NCI-H1092 (cell line): ENCODE measurements at places on chromosomes 16 and 17.

GRCh38 chr17:36884495-36885152, 52.7 kb upstream of the LHX1 start:
- DNase-seq, result no peak

DNA sequence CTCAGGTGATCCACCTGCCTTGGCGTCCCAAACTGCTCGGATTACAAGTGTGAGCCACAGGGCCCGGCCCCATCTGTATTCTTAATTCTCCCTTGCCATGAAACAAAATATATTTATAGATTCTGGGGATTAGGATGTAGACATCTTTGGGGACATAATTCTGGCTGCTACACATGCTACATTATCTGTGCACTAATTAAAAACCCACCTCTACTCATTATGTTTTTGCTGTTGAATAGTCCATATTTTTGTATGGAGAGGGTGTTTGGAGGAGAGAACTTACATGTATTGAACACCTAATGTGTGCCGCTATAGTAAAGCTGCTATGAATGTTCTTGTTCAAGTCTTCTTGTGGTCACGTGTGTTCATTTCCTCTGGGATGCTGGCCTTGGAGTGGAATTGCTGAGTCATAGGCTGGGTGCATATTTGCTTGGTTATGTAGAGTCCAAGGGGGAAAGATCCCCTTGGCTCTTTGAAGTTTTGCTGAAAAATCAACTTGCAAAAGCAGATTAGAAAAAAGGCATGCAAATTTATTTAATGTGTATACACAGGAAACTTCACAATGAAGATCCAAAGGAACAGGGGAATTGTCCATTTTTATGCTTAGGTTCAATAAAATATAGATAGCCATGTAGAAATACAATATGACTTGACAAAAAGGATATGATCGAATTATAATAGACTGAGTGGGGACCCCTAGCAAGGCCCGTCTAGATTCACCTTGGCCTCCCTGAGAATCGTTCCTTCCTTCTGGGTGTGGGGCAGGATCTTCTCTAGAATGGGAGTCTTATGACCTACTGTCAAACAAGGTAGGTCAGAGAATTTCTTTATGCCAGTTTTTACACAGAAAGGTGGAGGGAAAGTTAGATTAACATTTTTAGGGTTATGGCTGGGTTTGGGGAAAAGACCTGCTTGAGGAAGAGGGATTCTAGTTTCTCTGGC, 42.1 kb upstream of the GPRC5B start:
- DNase-seq, result no peak

- no peak for DNase-seq
Measured at GRCh38 chr16:66705790-66706505, 9.4 kb upstream of the CMTM4 start.

DNA sequence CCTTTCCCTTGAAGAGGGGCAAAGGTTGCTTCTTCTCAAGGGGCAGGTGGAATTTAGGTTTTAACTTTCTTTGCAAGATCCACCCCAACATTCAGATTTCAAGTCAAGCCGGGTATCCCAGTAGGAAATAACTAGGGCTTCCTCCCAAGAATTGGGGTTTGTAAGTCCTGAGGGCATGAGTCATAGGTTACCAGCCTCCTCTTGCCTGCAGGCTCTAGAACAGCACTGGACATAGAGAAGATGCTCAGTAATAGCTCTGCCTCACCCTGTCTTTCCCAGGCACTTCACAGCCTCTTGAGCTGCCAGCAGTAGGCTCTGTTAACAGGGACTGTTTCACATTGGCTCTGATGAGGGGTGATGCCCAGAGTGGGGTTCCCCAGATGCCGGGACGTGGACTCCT, 35.8 kb upstream of the ZFP90 start:
- DNase-seq, result no peak

GRCh38 chr16:31484491-31485171, 1.7 kb downstream of the SLC5A2 start:
- DNase-seq, result no peak

- no peak for DNase-seq
Measured at GRCh38 chr16:66561381-66562080, 4.7 kb upstream of the CMTM1 start.

- no peak for DNase-seq
Measured at GRCh38 chr16:74605746-74606520, 981 bp downstream of the GLG1 start.
